ENCODE measurements at places on chromosomes 5 and 9.

DNA sequence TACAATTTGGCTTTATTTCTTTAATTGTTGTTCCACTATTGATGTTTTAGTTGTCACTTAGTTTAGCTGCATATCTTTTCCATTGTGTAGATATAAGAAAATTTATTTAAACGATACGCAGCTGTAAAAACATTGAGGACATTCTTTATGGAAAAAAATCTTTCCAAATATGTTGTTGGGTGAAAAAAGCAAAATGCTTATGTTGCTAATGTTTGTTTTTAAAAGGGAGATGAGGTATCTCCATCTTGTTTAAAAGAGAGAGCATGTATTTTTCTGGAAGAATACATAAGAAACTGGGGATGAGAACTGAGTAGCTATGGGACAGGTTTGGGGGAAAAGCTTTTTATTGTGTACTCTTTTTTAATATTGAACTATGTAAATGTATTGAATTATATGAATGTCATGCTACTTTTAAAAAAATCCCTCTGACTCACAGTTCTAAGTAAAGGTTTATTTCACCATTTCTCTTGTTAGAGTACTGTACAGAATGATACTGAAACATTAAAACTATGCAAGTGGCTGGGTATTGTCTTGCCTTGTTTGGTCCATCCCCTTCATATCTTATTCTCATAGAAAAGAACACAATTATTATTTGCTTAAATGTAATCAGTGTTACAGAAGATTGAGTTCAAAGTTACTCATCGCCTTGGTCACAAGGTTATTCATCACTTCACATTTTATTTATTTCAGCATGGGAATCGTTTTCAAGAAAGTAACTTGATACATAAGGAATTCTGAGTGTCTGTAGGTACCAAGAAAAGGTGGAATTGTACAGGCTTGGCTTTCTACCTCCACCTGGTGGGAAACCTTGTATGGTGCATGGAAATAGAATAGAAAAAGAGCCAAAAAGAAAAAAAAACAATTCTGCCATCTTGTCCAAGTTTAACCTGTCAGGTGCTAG is 85.8 kb downstream of the RIC1 start:
- peak; percentile 10 for DNase-seq

GRCh38 chr9:132018957-132019405 is 60.7 kb downstream of the MED27 start:
- DNase-seq: no peak

DNA sequence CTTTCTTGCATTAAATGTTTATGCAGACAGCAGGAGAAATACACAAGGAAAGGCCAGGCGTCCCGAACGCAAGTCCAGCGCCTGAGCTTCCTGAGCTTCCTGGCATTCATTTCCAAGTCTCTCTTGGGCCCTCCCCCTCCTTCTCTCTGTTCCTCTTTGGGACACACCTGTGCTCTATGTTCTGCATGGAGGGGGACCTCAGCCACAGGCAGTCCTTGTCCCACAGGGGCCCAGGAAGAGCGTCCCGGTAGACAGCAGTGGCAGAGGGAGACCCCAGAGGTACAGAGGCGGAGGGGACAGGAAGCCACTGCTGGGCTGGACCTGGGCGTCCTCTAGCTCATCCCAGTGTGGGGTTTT is 221.3 kb downstream of the C9orf50 start:
- DNase-seq: no peak

DNA sequence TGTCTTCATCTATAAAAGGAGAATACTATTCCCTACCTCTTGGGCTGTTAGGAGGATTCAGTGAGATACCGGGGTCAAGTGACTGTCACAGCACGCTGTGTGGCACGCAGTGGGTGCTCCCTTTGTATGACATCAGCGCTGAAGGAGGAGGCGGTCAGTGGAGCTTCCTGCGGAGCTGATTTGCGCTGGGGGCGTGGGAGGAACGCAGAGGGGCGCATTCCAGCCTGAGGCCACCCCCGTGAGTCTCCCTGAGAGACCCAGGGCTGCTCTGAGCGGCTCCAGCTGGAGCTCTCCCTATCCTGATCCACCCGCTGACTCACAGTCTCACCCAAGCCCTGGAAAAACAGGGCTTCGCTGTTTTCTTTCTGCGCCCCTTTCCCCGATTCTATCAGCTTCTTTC is 24.3 kb upstream of the NEURL1B start:
- no peak for DNase-seq

DNA sequence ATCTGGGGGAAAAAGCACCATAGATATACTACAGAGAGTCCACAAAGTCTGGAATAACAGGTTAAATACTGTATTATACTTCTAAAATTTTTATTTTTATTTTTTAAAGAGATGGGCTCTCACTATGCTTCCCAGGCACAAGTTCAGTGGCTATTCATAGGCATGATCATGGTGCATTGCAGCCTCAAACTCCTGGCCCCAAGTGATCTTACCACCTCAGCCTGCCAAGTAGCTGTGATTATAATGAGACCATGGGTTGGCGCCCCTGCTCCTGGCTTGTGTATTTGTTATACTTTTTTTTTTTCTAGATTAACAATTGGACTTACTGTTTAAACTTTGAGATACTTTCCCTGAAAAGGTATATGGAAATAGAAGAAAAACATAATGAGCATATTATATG is 25.9 kb downstream of the ERBIN start:
- no peak for DNase-seq

DNA sequence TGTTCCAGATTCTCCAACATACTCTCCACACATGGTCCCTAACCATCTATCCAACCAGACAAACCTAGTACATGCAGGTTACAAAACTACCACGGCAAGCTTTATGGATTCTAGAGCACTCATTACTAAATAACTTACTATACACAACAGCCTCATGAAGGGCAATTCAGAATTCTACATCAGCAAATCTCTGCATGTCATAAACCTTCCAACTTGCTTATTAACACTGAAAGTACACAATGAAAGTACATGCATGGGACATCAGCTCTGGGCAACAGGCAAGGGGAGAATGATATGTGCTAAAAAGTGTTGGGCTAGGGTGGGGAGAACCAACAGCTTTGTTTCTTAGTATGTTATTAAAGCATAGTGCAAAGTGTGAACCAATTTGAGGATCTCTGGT is 70.4 kb downstream of the TLE1 start:
- DNase-seq: no peak

DNA sequence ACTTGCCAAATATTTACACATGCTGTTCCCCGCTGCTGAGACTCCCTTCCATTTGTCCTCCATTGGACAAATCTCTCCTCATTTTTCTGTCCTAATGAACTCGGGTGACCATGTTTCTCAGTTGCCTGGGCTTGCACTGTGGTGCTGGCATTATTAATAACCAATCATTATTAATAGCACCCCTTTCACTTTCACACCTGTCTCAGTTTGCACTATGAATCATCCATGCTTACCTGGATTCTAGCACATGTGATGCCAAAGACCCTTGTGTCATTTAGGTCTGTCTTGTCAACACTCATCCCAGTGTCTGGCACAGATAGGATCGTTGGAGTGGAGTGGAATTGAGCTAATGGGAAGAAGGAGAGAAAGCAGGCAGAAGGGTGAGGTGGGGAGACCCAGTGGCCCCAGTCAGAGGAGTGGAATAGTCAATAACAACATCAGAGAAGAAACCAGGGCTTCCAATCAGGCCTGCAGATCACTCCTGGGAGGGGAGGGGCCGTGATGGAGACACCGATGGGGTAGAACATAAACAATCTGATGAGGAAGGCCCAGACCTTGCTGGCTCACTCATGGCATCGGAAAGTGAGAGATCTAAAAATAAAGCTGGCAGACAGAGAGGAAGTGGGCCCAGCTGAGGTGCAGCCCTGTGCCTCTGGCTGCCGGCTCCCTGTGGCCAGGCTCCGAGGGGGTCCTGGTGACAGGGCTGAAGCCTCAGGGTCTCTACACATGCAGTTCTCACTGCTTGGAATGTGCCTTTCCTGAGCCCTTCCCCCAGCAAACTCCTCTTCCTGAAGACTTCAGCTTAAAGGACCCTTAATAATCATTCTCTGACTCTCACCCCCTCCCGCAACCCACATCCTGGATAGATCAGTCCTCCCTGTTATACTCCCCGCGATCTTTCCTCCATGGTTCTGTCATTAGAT is 33.5 kb upstream of the CRB2 start:
- no peak for DNase-seq

GRCh38 chr5:88502179-88503040 is 233.8 kb upstream of the TMEM161B start:
- no peak for DNase-seq

DNA sequence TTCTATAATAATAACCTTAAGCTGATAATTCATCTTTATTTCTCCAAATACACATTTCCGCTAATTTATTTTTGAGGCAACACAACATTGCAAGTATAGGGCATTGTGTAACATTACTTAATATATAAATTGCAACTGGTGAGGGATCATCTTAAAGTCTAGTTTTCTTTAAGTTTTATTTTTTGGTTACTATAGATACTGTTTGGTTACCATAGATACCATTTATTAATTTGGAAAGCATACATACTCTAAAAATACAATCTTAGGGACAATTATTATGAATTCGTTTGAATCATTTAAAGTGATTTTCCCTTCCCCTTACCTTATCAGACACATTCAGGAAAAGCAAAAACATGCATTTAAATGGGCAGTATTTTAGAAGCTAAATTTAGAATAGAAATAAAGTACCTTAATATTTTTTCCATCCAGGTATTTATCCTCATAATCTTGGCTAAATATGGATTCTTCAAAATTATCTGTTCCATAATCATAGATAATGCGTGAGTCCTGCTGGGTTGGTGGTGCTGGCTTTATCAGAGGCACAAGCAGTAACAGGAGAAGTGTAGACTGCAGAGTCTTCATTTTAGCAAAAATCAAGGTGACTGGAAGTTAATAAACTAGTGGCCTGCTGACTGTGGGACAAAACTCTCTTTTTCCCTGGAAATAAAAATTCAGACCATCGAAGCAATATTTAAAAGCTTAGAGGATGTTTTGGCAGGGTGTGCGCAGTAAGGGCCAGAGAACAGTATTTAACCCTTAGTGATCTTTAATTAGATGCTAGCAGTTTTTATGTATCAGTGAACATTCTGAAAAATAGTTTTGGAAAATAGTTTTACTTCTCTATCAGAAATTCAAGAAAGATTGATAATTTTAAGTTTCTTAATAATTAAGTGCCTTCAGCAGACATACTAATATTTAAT is 1.3 kb downstream of the OGN start:
- no peak for DNase-seq

- DNase-seq: no peak
These were observed 223.0 kb downstream of the PJA2 start for GRCh38 chr5:109186759-109187158.

GRCh38 chr5:141747152-141748141 is 65.4 kb upstream of the ARAP3 start:
- no peak for DNase-seq

DNA sequence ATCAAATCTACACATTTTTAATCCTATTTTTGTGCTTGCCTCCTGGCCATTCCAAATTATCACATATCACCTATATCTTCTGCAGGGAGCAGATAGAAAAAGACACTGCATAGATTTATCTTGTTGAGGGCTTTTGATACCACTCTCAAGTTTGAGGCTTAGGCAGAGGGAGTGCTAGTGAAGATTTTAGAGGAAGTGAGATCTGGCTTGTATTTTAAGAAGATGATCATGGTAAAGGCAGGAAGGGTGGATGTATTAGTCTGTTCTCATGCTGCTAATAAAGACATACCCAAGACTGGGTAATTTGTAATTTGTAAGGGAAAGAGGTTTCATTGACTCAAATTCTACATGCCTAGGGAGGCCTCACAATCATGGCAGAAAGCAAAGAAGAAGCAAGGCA is 220.9 kb upstream of the TUT7 start:
- DNase-seq: no peak

DNA sequence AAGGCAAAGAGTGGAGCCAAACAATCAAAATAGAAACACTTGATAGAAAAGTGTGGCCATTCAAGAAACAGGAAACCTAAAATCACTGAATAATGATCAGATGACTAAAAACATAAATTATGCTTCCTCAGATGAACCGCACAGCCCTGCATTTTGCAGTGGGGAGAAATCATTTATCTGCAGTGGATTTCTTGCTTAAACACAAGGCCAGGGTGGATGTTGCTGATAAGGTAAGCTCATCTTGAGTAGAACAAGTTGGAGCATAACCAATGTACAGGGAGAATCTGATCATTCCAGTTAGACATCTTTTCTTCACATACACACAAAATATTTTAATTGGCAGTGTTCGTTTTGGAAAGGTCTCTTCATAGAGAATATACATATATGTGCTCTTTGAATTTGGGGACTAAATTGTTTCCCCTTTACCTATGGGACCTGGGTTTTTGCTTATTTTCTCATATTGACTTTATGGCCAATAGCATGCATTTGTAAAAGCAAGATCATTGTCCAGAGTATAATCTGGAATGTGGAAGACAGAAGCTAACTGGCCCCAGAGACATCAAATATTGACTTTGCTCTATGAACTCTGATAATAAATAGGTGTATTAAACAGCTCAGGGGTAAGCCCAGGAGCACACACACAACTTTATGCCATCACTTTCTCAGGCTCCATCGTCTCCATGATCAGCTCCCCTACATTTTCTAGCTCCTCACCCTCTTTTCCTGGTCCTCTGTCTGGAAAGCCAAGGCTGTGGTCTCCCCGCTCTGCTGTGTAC is 9.1 kb downstream of the ANKDD1B start:
- DNase-seq: no peak

DNA sequence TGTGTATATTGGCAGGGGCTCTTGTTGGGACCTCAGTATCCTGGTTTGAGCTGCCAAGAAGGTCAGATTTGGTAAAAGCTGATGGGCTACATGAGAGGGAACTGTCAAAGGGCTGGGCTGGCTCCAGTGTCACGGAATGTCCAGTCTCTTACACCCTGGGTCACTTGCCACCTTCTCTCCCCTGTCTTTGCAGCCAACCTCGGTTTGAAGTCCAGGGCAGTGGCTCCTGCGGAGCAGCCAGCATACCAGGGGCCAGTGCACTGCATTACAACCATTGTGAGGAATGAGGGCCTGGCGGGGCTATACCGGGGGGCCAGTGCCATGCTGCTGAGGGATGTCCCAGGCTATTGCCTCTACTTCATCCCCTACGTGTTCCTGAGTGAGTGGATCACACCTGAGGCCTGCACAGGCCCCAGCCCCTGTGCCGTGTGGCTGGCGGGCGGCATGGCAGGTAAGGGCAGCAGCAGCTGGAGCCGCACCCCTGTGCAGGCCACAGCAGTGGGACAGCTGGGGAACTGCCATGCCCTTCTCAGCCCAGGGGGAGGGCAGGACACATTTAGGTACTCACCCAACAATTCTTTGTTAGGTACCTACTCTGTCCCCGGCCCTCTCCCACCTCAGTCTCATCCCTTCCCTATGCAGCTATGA is 24.2 kb downstream of the IL9 start:
- no peak for DNase-seq

GRCh38 chr5:171270136-171270535 is 38.9 kb upstream of the TLX3 start:
- DNase-seq: no peak

DNA sequence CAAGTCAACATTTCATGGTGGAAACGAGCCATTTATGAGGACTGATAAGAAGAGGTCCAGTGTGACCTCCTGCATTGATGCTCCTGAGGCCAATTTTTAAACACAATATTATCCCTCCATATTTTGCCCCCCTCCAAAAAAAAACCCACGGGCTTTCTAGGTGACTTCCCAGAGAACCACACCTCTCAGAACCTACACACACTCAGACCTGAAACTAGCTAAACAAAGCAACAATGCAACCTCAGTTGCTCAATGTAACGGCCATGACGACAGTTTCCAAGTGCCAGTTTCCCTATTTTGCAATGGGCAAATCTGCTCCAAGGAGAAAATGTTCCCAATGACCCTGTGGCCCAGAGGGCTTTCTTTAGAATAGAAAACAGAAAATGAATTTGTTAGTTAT is 3.5 kb downstream of the NRG2 start:
- no peak for DNase-seq

Measured in smooth muscle cell of the brain vasculature (primary cell).